ENCODE measurements at places on chromosomes 11 and 22.

GRCh38 chr11:118033443-118033842 is 43.4 kb upstream of the TMPRSS4 start:
- no peak for DNase-seq

- peak; percentile 49 for DNase-seq
Measured at GRCh38 chr11:6646918-6647679, 8.5 kb downstream of the DCHS1 start.

GRCh38 chr11:31218847-31219246 is 150.7 kb downstream of the DCDC1 start:
- DNase-seq, result no peak

GRCh38 chr11:57491371-57492061 is 24.0 kb downstream of the SLC43A1 start:
- no peak for DNase-seq

- no peak for DNase-seq
Measured at GRCh38 chr11:19525714-19526113, 186.9 kb upstream of the NAV2 start.

DNA sequence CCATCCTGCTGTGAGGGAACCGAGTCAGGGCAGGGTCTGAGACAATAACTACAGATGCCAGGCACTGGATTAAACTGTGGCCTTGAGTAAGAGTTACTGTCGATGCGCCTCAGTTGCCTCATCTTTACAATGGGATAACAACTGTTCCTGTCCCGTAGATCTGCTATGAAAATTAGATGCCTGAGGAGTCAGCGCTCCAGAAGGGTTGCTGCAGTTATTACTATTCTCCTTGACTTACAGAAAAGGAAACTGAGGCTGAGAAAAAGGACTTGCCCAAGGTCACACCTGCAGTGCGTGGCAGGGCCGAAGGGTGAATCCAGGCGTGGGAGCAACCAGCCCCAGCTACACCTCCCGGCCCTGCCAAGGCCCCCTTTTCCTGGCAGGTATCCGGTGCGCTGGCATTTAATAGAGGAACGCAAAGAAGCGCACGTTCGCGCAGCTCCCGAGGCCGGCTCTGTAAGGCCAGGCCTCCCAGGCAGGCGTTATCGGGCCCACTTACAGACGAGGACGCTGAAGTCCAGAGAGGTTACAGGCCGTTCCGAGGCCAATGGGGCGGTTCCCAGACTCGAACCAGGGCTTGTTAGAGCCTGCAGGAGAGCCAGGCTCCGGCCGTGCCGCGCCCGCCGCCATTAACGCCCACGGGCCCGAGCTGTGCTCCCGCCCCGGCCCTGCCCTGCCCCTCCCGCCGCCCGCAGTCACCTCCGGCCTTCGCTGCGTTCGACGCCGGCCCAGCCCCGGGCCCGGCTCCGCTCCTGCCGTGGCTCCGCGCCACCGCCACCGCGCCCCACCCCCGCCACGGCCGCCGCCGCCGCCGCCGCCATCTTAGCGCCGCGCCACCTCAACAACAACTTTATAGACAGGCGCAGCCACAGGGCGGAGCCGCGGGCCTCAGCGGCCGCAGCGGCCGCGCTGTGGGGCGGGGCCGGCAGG is at the start of gene C11orf68:
Gene C11orf68, minus strand, starts transcription at position 852 of the 930 bp plus-strand sequence. Its CDS starts 31 bp downstream, at position 821.
- DNase-seq, result peak; percentile 67

DNA sequence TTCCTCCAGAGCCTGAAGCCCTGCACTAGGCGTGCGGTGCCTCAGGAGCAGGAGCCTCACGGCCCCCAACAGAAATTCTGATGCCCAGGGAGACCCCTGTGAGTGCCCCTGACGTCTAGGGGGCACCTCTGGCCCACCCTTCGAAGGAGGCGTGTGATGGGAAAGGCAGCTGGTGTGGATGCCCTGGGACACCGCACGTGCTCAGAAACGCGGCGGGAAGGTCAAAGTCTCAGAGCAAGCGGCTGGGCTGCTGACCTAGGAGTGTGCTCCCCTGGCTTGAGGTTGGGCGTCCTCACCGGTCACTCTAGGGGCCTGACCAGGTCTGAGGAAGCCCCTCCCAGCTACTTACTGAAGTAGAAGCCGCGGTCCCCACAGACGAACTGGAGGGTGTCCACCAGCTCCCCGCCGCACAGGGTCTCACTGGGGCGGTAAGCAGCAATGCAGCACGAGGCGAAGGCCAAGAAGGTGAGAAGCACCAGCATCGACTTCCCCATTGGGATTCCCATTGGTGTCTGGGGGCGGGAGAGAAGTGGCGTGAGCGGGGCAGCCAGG is 4.1 kb downstream of the IGF2 start:
- no peak for DNase-seq

GRCh38 chr22:48226026-48227013 is 1463.9 kb downstream of the TBC1D22A start:
- no peak for DNase-seq

DNA sequence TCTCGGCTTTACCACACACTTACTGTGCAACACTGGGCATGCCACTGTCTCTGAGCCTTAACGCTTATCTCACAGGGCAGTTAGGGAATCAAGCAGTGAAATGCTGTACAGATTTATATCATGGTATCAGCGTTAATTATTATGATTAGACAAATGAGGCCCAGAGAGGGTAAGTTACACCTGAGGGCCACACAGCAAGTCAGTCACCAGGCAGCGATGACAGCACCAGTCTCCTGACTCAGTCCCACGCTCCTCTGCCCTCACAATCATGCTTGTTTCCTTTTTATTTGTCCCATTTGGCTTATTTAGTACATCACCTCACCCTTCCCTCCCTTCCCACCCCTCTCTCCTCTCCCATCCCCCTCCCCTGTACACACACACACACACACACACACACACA is 12.2 kb downstream of the CHRDL2 start:
- DNase-seq, result no peak

DNA sequence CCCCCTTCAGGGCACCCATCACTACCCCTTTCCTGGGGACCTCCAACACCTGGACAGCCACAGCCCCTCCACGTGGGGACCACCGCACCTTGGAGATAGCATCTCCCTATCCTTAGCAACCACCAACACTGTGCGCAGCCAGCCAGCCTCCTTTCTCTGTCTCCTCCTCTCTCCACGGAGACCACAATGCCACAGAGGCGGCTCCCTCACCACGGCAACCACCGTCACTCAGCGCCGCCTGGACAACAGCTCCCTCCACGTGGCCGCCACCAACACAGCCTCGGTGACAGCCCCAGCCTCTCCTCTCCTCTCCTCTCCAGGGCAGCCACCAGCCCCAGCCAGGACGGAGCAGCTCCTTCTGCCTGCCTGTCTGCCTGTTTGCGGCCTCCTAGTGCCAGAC is 10.5 kb downstream of the ELFN2 start:
- DNase-seq, result no peak

DNA sequence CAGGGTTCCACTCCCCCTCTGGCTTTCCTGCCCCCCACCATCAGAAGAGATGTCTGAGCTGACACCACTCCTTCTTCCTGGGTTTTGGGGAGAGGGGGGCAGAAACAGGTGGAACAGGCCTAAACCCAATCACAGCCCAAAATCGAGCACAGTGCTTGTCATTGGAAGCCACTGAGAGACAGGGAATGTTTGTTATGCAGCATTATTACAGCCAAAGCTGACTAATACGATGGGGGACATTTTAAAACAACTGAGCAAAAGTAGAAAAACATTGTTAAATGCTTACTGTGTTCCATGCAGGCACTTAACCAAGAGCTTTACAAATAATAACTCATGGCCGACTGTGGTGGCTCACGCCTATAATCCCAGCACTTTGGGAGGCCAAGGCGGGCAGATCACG is 32.5 kb upstream of the RTL6 start:
- DNase-seq, result no peak

- no peak for DNase-seq
Measured at GRCh38 chr11:89405629-89406028, 85.5 kb downstream of the NOX4 start.

GRCh38 chr11:129960216-129961214 is 42.1 kb downstream of the PRDM10 start:
- DNase-seq, result no peak

- no peak for DNase-seq
Measured at GRCh38 chr11:83023410-83023809, 48.3 kb downstream of the RAB30 start.

GRCh38 chr22:36319595-36320497 is 66.9 kb downstream of the APOL1 start:
- no peak for DNase-seq

DNA sequence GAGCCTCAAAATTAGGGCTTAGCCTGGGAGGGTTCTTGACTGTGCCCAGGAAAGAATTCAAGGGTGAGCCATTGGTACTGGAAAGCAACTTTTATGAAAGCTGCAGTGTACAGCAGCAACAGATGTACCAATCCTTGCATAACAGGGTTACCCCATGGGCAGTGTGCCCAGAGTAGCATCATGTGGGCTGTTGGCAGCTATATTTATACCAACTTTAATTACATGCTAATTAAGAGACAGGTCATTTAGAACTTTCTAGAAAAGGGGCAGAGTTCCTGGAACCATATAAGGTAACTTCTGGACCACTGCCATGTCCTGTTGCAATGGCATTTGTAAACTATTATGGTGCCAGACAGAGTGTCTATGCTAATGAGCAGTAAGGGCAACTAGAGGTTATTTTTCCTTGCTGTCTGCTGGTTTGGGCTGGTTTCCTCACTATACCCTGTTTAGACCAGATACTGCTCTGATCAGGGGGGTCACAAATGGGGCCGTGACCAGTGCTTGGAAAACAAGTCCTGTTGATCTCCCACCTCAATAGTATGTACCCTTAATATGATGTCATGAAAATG is 1120.5 kb upstream of the RAG2 start:
- DNase-seq, result no peak

- DNase-seq, result no peak
Measured at GRCh38 chr11:65107751-65108468, 3.8 kb upstream of the TM7SF2 start.

GRCh38 chr22:26722159-26722558 is 64.8 kb downstream of the MIAT start:
- DNase-seq, result no peak

DNA sequence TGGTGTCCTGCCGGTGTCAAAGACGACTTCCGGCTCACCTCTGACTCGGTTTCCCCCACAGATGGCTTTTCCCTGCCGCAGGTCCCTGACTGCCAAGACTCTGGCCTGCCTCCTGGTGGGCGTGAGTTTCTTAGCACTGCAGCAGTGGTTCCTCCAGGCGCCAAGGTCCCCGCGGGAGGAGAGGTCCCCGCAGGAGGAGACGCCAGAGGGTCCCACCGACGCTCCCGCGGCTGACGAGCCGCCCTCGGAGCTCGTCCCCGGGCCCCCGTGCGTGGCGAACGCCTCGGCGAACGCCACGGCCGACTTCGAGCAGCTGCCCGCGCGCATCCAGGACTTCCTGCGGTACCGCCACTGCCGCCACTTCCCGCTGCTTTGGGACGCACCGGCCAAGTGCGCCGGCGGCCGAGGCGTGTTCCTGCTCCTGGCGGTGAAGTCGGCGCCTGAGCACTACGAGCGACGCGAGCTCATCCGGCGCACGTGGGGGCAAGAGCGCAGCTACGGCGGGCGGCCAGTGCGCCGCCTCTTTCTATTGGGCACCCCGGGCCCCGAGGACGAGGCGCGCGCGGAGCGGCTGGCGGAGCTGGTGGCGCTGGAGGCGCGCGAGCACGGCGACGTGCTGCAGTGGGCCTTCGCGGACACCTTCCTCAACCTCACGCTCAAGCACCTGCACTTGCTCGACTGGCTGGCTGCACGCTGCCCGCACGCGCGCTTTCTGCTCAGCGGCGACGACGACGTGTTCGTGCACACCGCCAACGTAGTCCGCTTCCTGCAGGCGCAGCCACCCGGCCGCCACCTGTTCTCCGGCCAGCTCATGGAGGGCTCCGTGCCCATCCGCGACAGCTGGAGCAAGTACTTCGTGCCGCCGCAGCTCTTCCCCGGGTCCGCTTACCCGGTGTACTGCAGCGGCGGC is 5.5 kb downstream of the B3GNT6 start:
- DNase-seq, result peak; percentile 71

- no peak for DNase-seq
Measured at GRCh38 chr11:19774329-19774728, 61.7 kb downstream of the NAV2 start.

DNA sequence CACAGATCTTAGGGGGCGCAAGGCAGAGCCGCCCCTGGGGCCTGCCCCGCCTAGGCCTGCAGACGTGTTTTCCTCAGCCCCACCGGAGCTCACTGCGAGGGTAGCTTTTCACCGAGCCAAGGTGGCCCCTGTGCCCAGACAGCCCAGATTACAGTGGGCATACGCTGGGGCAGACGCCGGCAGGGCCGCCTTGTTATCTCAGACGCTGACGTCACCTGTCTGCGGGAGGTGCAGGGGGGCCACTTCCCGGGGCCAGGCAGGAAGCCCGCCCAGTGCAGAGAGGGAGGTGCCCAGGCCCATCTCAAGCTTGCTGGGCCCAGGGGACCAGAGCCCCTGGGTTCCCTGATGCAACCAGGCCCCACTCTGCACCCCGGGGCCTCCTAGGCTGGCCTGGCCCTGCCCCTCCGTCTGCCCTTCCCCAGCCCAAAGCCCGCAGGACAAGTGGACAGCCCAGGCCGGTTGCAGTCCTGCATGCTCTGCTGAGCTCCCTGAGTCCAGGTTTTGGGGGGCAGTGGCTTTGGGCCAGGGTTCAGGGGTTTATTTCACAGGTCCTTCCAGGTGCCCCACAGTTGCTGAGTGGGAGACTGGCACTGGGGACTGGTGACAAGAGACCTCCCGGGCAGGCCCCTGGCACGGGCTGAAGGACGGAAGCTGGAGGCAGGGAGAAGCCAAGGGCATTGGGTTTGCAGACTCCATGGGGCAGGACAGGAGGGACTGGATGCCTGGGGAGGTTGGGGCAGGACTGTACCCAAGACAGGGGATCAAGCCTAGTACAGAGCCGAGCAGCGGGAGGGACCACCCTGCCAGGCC is 38.6 kb downstream of the IGF2 start:
- no peak for DNase-seq

GRCh38 chr22:46187862-46188261 is 37.5 kb downstream of the PPARA start:
- no peak for DNase-seq

DNA sequence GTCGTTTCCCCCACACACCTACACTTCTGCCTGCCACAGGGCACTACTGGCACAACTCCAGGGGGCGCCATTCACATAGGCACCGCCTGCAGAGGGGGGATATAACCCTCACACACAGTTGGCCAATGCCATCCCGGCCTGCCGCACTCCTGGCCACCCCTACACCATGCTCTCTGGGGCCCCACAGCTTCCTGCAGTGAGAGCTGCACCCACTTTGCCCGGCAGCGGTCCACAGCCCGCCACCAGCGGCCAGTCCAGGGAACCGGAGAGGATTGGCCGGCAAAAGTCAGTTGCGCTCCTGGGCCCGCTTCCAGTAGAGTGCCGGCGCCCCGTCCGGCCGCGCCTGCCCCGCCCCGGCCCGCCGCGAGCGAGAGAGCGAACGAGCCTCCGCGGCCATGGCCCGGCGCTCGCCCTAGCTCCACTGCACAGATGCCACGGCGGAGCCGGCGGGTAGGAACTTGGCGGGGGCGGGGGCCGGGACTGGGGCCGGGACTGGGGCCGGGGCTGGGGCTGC is 25.6 kb upstream of the SUSD2 start:
- peak; percentile 65 for DNase-seq

DNA sequence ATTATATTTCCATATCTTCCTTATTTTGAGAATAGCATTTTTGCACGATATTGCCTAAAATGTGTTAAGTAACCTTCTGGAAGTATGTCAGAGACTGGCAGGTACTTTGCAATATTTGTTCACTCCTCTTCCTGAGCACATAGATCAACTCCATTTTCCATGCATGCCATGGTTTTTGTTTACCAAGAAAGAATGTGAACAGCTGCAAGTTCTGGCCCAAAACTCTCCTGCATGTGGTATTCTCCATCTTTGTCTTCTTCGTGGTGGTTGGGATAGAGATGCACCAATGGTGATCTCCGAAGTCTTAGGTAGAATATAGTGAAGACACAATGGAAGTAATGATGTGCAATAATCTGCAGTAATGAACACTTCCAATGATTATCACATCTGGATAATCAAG is 2241.0 kb upstream of the RAG2 start:
- DNase-seq, result no peak
